ENCODE measurements at places on chromosomes 3 and 15.

GRCh38 chr3:143847787-143848631 is at the start of gene SLC9A9:
SLC9A9 (minus strand) TSS chr3:143848468; CDS start chr3:143848322, 146 bp downstream.
- DNase-seq: peak; percentile 27

DNA sequence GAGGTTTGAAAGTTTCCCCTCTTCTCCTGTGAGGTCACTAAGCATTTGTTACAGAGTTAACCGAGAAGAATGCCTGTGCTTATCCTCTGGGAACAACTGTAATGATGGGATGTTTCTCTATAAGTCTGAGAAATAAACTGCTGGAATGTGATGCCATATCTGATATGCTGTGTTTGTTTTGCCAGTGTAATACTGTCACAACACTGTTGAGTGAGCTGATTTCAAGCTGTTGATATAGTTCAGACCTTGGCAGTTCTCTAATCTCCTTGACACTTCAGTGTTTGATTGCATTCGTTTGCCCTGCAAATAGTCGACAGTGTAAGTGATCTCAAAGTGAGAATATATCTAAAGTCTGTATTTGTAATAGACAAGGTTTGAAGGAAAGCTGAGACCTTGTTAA is 73.3 kb downstream of the PTPRG start:
- DNase-seq: no peak

DNA sequence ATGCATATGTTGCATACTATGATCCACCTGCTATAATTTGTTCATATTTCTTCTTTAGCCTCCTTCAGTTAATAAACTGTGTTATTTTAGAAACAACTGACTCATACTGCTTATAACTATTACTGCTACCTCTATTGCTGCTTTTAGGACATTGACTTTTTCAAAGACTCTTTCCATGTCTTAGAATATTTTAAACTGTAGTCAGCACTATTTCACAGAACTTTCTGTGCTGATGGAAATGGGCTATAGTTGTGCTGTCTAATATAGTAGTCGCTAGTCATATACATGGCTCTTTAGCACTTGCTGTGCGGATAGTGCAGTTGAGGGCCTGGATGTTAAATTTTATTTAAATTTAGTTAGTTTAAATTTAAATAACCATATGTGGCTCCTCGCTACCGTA is 55.6 kb downstream of the NEK11 start:
- DNase-seq: no peak

GRCh38 chr3:161393803-161394202 is 22.5 kb upstream of the SPTSSB start:
- DNase-seq: no peak

DNA sequence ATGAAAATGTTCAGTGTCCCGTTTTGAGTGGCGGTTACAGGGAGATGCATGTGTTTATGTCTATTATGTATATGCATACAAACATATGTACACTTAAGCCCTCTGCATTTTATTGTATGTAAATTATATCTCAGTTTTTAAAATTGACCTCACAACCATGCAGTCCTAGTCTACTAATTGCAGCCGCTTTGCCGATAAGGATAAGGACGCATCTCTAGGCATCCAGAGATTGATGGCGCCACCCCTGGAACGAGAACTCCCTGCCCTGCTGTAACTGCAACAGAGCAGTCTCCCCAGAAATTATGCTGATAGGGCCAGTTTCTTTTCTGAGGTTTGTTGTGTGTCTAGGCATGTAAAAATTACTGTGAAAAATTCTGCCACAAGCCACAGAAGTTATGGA is 40.4 kb upstream of the TUBGCP5 start:
- no peak for DNase-seq

- DNase-seq: no peak
These were observed 58.3 kb downstream of the LRIG1 start for GRCh38 chr3:66442254-66443117.

GRCh38 chr15:27214961-27215360 is 244.0 kb downstream of the GABRG3 start:
- no peak for DNase-seq

- peak; percentile 39 for DNase-seq
These were observed 77.1 kb downstream of the WDR76 start for GRCh38 chr15:43903864-43904290.

DNA sequence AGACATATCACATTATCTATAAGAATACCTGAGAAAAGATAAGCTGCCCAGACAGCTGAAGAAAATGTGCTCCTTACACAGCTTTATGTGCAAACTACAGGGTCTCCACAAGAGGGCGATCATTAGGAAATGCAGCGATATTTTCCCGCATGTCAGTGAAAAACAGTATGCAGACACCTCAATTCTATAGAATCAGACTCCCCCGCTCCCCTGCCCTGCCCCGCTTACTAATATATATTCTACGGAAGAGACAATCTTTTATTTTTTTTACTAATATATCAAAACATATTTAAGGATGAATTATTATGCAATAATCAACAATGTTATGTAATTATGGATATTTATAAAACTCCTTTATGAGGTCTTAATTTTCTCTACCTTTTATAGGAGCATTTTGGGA is 681.3 kb downstream of the ROBO1 start:
- no peak for DNase-seq
